ENCODE measurements at places on chromosomes 3 and 15.

DNA sequence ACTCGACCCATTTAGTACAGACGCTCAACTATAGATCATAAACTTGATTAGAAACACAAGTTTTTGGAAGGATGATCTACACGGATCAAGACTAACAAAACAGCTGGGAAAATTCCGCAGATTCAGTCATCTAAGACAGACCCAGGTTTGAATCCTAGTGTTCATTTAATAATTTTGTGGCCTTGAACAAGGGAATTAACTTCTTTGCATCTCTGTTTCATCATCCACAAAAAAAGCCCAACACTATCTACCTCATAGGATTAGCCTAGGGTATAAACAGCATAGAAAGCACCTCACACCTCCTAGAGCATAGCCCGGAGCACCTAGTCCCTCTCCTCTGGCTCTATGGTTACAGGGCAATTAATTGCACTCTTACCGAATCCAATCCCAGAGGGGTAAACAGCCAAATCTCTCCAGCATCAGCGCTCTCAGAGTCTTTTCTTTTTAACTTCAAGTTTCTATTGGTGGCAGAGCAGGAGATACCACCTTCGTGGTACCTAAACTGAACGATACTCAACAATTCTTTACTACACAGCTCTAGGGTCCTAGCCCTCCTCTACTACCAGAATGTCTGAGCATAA, 3.5 kb downstream of the TBL1XR1 start:
- no peaks in the 10 kb centered on the region for H3K27me3 ChIP-seq
- H3K36me3 ChIP-seq: no peaks in the 10 kb centered on the region
- H3K4me1 ChIP-seq: peaks cover 49% of the 10 kb centered on the region
- H3K4me3 ChIP-seq: peak overlapping the region; percentile 95
- no peak overlapping the region for H3K27ac ChIP-seq
- no peak for DNase-seq

- H3K27me3 ChIP-seq: no peaks in the 10 kb centered on the region
- H3K36me3 ChIP-seq: no peaks in the 10 kb centered on the region
- H3K4me1 ChIP-seq: no peaks in the 10 kb centered on the region
These were observed 357.9 kb upstream of the LRRC3B start for GRCh38 chr3:26264708-26265107.

DNA sequence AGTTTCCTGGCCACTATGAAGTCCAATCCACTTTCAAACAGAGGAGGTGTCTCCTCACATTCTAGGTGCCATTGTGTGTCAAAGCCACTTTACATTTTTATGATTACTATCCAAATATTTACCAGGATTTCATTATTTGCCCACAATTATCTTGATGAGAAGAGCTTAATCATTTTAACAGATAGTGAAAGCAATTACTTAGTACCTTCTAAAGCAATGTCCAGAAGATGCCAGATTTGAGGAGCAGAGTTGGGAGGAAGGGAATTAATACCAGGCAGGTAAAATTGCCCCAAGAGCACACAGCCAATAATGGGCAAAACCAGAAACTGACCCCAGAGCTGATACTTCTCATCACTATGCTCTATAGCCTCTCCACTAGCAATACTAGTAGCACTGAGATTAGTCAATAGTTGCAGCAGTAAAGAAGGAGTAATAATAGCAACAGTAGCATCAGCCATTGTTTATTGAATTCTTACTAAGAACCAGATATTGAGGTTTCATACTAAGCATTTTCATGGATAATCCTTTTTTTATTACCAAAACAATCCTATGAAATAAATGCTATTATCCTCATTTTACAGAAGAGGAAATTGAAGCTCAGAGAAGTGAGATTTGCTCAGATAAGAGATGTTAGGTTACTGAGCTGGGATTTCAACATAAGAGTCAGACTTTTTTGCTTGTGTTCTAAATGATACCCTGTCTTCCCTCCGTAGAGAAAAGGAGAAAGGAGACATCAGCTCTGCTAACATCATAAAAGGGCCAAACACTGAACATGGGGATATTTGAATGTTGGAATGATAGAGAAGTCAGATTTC, 509.3 kb upstream of the CFAP20DC start:
- H3K4me3 ChIP-seq: no peak overlapping the region
- no peaks in the 10 kb centered on the region for H3K36me3 ChIP-seq
- DNase-seq: no peak
- no peaks in the 10 kb centered on the region for H3K4me1 ChIP-seq

- no peak for DNase-seq
- H3K4me1 ChIP-seq: no peaks in the 10 kb centered on the region
- no peak overlapping the region for H3K27ac ChIP-seq
These were observed 8.6 kb downstream of the AQP9 start for GRCh38 chr15:58146749-58147148.

DNA sequence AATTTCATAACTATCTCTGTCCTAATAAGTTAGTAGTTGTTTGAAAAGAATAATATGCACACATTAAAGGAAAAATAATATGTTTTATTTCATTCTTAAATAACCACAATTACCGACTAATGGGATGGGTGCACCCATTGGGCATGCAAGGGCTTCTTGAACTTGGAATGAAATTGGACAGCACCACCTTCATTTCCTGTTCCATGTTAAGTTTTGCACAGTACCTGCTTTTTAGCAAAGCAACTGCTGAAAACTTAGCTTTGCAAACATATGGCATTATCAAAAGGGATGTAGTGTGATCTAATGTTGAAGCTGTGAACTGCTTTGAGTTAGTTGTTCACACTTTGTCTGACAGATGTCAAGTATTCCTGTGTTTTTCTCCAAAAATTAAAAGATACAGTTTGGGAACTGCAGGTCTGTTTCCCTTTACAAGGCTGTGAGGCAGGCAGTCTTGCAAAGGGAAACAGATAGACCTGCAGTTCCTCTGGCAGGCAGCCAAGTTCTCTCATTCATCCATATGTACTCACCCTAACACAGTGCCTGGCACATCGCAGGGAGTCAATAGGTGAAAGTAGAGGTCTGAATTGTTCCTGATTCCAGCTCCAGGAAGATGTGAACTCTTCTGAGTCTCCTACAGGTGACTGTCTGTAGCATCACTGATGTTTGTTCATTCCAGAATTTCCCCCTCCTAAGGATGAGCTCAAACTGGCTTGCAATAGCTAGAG, 64.3 kb upstream of the GOLGA8B start:
- no peak for DNase-seq
- H3K4me1 ChIP-seq: no peaks in the 10 kb centered on the region
- no peak overlapping the region for H3K4me3 ChIP-seq
- H3K27ac ChIP-seq: no peak overlapping the region

- no peak for DNase-seq
- H3K27me3 ChIP-seq: no peaks in the 10 kb centered on the region
- no peak overlapping the region for H3K27ac ChIP-seq
- H3K36me3 ChIP-seq: no peaks in the 10 kb centered on the region
- no peak overlapping the region for H3K4me3 ChIP-seq
- H3K4me1 ChIP-seq: no peaks in the 10 kb centered on the region
These were observed 125.4 kb upstream of the SPATA16 start for GRCh38 chr3:173266441-173266840.

GRCh38 chr3:134378384-134378783, 4.1 kb upstream of the AMOTL2 start:
- peaks cover 15% of the 10 kb centered on the region for H3K4me1 ChIP-seq
- DNase-seq: peak; percentile 52
- H3K27ac ChIP-seq: no peak overlapping the region
- peaks cover 18% of the 10 kb centered on the region for H3K27me3 ChIP-seq

GRCh38 chr3:183626877-183627594, 8.4 kb upstream of the KLHL24 start:
- no peak overlapping the region for H3K4me3 ChIP-seq
- no peak overlapping the region for H3K27ac ChIP-seq

DNA sequence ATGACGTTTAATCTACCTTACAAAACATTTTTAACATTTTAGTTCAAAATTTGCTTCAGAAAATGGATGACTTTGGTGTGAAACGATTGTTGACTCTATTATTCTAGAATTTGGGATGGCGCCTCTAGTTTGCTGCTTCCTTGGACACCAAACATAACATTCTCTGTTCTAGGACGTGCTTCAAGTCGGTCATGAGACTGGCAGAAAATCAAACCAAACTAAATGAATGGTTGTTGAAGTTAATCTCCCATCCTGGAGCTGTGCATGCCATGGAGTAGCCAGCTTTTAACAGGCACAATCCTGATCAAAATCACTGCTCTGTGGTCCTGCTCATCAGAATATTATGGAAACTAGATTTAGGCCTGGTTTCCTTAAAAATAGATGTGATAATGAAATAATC, 9.6 kb upstream of the LRRFIP2 start:
- no peaks in the 10 kb centered on the region for H3K4me1 ChIP-seq
- H3K4me3 ChIP-seq: no peak overlapping the region
- H3K36me3 ChIP-seq: no peaks in the 10 kb centered on the region
- no peak for DNase-seq
- H3K27me3 ChIP-seq: no peaks in the 10 kb centered on the region

DNA sequence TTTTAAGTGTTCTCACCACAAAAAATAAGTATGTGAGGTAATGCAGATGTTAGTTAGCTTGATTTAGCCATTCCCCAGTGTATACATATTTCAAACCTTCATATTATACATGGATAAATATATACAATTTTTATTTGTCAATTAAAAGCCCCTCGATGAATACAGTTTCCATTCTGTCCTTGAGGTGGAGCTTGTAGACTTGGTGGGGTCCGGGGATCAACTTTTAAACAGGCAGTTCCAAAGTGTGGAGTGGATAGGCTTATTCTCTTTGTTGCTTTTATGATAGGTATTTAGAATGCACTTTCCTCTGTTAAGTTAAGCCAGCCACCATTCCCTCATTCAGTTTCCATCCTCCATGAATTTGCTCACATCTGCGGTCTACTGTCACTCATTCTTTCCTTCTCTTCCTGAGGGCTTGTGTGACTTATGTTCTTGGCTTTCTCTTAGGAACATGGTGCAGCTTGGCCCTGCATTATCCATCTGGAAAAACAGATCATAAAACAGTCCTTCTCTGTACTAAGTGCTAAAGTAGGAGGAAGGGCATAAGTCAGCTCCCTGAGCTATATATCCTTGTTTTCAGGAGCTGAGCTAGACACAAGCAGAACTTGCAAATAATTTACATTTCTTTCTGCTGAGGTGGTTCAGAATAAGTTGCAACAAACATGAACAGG, 149.1 kb downstream of the NFKBIZ start:
- H3K4me3 ChIP-seq: no peak overlapping the region
- no peaks in the 10 kb centered on the region for H3K27me3 ChIP-seq
- no peaks in the 10 kb centered on the region for H3K4me1 ChIP-seq
- no peak for DNase-seq

- H3K27ac ChIP-seq: no peak overlapping the region
- DNase-seq: no peak
- peaks cover 9% of the 10 kb centered on the region for H3K4me1 ChIP-seq
These were observed 22.9 kb downstream of the CEMIP start for GRCh38 chr15:80801891-80802680.

- H3K4me3 ChIP-seq: no peak overlapping the region
- H3K27me3 ChIP-seq: no peaks in the 10 kb centered on the region
- H3K36me3 ChIP-seq: no peaks in the 10 kb centered on the region
- H3K27ac ChIP-seq: no peak overlapping the region
These were observed 20.2 kb upstream of the BTLA start for GRCh38 chr3:112519424-112520001.

GRCh38 chr3:11407644-11408043, 135.4 kb downstream of the ATG7 start:
- H3K4me1 ChIP-seq: no peaks in the 10 kb centered on the region
- no peak overlapping the region for H3K27ac ChIP-seq
- DNase-seq: no peak
- no peaks in the 10 kb centered on the region for H3K27me3 ChIP-seq

DNA sequence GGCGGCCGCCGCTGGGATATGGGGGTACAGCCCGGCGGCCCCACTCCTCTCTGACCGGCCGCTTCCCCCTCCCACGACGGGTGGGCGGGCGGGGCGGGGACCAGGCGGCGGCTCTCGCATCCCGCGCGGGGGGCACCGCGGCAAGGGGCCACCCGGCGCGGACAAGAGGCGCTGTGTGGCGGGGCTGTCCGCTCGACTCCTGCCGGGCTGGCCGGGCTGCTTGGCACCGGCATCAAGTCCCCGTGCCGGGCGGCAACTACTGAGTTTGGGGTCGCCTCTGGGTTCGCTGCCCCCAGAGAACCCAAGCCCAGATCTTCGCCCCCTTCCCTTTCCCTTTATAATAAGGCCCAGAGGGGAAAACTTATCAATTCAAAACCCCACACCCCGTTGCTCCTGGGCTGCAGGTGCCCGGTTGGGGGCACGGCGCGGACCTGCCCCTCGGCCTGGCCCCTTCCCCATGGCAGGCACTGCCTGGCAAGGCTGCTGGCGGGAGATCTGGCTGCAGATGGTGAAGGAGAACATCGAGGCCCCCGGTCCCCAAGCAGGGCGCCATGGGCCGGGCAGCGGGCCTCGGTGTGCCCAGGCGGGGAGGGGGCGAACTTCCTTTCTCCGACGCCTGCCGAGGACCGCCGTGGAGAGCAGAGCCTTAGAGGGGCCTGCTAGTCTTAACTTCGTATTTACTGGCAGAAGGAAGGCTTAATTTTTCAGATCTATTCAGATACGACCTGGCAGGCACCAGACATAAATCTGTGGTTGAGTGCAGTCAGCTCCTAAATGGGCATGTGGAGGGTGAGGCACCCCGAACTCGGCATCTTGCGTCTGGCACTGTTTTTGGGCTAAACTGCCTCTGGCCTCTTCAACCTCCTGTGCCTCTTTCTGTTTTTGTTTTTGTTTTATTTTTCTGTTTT, 911 bp downstream of the APBA2 start:
- H3K4me1 ChIP-seq: peaks cover 65% of the 10 kb centered on the region
- peaks cover 2% of the 10 kb centered on the region for H3K27me3 ChIP-seq

- H3K4me3 ChIP-seq: no peak overlapping the region
- H3K4me1 ChIP-seq: no peaks in the 10 kb centered on the region
- H3K27ac ChIP-seq: no peak overlapping the region
These were observed 23.7 kb downstream of the CYP19A1 start for GRCh38 chr15:51314391-51315337.

DNA sequence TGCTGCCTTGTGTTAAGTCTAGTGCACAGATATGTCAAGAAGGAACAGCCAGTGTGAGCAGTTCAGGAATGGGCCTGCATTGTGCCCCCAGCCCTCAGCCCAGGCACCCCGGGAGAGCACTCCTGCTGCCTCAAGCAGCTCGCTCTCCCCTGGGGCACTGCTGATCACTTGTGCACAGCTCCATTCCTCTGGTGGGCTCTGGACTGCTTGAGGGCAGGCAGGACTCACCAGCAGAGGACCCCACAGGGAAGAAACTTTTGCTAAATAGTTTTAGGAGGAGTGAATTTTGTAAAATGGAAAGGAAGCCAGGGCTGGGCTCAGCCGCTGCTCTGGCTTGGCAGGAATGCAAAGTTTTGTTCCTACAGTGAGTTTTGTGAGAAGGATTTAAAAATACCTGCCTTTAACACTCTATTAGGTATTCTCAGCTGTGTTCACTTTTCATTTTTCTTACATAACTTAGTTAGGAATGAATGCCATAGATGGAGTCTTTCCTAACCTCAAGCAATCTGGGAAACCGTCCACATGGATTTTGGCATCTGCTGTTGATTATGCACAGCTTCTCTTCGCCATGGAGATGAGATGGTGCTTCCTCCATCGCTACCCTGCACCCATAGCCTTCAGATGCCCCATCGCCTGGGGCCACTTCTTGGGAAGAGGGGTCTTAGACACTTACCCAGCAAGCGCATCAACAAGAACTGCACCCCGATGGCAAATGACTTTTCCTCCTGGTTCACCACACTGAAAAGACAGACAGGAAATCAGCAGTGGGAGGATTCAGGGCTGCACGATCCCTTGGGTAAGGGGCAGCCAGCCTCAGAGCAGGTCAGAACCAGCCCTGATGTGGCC, 42.3 kb upstream of the RAB6B start:
- H3K27me3 ChIP-seq: peaks cover 3% of the 10 kb centered on the region
- no peak overlapping the region for H3K4me3 ChIP-seq
- H3K36me3 ChIP-seq: no peaks in the 10 kb centered on the region
- no peak for DNase-seq
